ENCODE measurements at places on chromosomes 12 and 14.

GRCh38 chr12:27779416-27779919 lies 565 bp upstream of the KLHL42 start:
- peak; percentile 12 for DNase-seq

GRCh38 chr12:131105351-131105735 lies 151.6 kb downstream of the ADGRD1 start:
- DNase-seq: no peak

GRCh38 chr14:34059037-34059924 lies 108.4 kb upstream of the EGLN3 start:
- DNase-seq: no peak

- DNase-seq: peak; percentile 83
These were observed 465.9 kb upstream of the TBX3 start for GRCh38 chr12:115149685-115150378.

GRCh38 chr12:30213166-30213565 lies 429.4 kb upstream of the TMTC1 start:
- DNase-seq: no peak

All from fibroblast of gingiva (primary cell).